ENCODE measurements at places on chromosomes 7 and 10.

- no peaks in the 10 kb centered on the region for H3K36me3 ChIP-seq
- H3K27me3 ChIP-seq: peaks cover 61% of the 10 kb centered on the region
- no peaks in the 10 kb centered on the region for H3K4me1 ChIP-seq
Measured at GRCh38 chr7:154857728-154858681, 144.9 kb downstream of the PAXIP1 start.

GRCh38 chr10:51244748-51245490, 170.6 kb downstream of the PRKG1 start:
- DNase-seq: no peak
- no peaks in the 10 kb centered on the region for H3K36me3 ChIP-seq
- peak overlapping the region; percentile 73 for H3K27ac ChIP-seq
- peak overlapping the region; percentile 26 for H3K4me3 ChIP-seq
- H3K4me1 ChIP-seq: peaks cover 59% of the 10 kb centered on the region

DNA sequence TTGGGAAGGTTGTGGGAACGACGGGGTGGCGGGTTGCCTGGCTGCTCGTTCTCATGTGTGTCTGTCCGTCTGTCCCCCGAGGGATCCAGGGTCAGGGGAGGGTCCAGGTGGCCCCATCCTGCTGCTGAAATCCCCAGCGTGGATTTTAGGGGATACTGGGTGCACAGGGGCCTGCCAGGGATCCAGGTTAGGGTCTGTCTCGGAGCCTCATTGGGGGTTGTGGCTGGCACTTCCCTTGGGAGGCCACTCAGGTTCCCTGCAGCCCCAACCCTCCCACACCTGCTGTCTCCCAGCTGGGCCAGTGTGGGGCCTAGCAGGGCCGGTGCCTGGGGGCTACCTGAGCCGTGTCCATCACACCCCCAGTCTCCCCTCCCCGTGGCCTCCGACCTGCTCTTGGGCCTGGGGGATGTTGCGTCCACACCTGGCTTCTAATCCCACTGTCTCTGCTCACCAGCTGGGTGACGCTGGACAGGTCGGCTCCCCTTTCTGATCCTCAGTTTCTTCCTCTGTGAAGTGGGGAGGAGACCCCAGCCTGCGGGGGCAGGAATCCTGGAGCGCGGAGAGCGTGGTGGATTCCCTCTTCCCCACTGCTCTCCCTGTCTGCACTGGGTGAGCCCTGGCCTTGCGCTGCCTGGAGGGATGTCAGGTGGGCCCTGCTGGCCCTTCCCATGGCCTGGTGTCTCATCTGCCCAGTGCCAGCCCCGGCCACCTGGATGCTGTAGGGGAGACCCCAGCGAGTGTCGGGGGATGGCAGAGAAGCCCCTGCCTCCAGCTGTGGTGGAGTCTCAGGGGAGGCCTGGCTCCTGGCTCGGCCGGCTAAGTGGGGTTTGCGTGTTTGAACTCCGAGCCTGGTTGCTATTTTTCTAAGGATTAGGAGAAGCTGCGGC, 81.6 kb downstream of the UNCX start:
- H3K4me1 ChIP-seq: no peaks in the 10 kb centered on the region
- DNase-seq: peak; percentile 4
- no peak overlapping the region for H3K27ac ChIP-seq
- no peaks in the 10 kb centered on the region for H3K36me3 ChIP-seq

DNA sequence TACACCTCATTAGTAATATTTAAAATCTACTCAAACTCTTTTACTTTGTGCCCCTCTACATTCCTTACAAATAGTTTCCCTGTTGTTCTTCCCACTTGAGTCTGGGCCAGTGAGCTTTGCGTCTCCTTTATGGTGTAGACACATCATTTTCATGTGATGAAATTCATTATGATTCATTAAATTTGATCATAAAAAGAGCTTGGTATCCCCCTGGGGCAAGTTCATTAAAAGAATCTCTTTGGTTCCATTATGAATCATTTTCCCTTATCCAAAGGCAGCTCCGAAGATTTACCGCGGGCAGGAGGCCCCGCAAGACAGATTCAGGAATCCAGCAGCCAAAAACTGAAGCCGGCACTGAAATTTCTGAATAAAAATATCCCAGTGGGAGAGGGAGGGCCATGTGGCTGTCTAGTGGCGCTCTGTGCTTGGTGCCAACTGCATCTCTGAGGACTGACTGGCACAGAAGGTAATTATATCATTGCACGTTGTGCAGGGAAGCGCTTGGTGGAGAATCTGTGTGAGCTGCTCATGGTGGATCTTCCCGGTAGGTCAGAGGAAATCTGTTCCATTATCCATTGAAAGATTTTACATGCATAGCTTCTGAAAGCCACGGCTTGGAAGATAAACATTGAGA, 151.4 kb upstream of the PITRM1 start:
- no peak overlapping the region for H3K4me3 ChIP-seq
- H3K36me3 ChIP-seq: no peaks in the 10 kb centered on the region
- no peak for DNase-seq
- no peaks in the 10 kb centered on the region for H3K27me3 ChIP-seq
- H3K4me1 ChIP-seq: no peaks in the 10 kb centered on the region

GRCh38 chr7:36986511-36986933, 262.2 kb upstream of the AOAH start:
- H3K4me1 ChIP-seq: peaks cover 20% of the 10 kb centered on the region
- H3K4me3 ChIP-seq: no peak overlapping the region
- no peaks in the 10 kb centered on the region for H3K36me3 ChIP-seq
- DNase-seq: no peak

GRCh38 chr10:131750973-131751826, 149.6 kb upstream of the PPP2R2D start:
- DNase-seq: no peak
- no peak overlapping the region for H3K27ac ChIP-seq
- no peaks in the 10 kb centered on the region for H3K36me3 ChIP-seq
- no peak overlapping the region for H3K4me3 ChIP-seq

- no peak overlapping the region for H3K27ac ChIP-seq
- H3K36me3 ChIP-seq: no peaks in the 10 kb centered on the region
- H3K4me1 ChIP-seq: no peaks in the 10 kb centered on the region
- H3K27me3 ChIP-seq: no peaks in the 10 kb centered on the region
- H3K4me3 ChIP-seq: no peak overlapping the region
Measured at GRCh38 chr10:32207544-32207943, 139.4 kb downstream of the EPC1 start.

DNA sequence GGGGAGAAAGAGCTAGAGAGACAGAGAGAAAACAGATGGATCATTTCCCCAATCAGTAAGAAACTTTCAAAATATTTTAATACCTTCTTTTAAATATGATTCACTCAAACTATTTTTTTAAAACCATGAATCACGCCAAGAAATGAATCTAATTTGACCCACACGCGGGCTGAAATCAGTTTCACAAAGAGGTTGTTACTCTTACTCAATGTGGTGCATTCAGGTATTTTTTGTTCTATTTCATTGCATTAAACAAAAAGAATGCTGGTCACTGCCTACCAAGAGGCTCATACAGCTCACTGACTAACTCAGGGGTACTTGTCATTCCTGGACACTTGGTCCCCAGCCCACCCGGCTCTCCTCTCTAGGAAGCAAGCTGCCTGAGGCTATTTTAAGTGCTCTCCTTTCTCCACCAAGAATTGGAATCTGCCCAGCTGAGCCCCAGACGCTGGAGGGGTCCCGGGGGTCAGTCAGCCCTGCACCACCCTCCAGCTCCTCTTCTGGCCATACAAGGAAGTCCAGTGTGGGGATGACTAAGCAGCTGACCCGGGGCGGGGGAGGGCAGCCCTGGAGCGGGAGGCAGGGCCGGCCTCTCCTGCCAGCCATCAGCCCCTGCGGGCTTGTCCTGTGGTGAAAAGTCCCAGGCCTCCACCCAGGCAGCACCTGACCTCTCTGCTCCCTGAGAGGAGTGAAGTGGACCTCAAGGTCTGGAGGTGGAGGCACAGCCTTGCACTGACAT, 21.7 kb upstream of the PFKP start:
- H3K27ac ChIP-seq: peak overlapping the region; percentile 76
- H3K27me3 ChIP-seq: no peaks in the 10 kb centered on the region
- H3K4me3 ChIP-seq: peak overlapping the region; percentile 17
- peak; percentile 64 for DNase-seq
- H3K4me1 ChIP-seq: peaks cover 17% of the 10 kb centered on the region

DNA sequence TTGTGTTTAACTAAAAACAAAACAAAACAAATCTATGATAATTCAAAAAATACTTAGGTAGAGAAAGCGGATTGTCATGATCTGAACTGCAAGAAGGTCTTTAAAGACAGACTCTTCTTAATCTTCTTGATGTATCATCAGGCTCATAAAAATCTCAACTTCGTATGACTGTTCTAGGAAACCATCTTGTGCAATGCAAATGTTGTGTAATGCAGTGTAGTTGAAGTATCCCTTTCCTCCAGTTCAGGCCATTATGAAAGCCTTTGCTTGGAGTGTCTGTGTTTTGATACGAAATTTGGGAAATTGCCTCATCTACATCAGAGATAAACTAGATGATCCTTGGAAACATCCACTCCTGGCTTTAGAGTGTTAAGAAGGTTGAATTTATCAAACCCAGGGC, 30.9 kb downstream of the CDK1 start:
- H3K36me3 ChIP-seq: no peaks in the 10 kb centered on the region
- no peak overlapping the region for H3K27ac ChIP-seq
- no peaks in the 10 kb centered on the region for H3K27me3 ChIP-seq
- H3K4me3 ChIP-seq: no peak overlapping the region
- DNase-seq: no peak

DNA sequence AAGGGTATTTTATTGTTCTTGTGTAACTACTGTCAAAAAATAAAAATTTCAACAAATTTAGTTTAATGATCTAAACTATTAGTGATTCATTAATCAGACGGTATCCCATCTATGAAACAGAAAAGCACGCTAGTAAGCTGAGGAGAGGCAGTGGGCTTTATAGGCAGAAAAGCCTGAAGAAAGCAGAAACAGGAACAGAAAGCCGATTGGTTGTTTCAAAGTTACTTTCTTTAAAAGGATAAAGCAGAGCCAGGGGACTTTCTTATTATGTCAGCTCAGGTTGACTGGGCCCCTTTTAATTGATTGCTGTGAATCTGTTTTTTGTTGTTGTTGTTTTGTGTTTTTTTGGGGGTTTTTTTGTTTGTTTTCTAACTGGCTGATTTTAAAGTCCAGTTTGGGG, 105.5 kb downstream of the TES start:
- H3K4me1 ChIP-seq: peaks cover 27% of the 10 kb centered on the region
- H3K4me3 ChIP-seq: no peak overlapping the region
- no peaks in the 10 kb centered on the region for H3K27me3 ChIP-seq

All from left ventricle myocardium inferior (tissue), 1 donor.